ENCODE measurements at places on chromosomes 7 and 10.

DNA sequence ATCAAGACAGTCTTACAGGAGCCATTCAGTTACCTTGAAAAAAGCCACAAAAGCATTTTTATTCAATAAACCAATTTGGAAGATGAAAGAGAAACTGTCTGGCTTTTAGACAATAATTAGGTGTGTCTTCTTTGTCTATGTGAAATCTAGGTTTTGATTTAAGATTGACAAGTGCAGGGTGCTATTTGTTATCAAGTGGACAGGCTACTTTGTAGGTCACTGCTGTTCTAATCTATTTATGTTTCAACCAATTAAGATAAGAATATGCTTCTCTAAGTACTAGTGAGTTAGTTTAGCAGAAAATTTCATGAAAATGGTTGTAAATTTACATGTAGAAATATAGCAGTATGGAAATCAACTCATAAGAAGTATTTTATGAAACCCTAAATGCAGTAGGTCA, 177.5 kb downstream of the CACNA2D1 start:
- no peak for DNase-seq

DNA sequence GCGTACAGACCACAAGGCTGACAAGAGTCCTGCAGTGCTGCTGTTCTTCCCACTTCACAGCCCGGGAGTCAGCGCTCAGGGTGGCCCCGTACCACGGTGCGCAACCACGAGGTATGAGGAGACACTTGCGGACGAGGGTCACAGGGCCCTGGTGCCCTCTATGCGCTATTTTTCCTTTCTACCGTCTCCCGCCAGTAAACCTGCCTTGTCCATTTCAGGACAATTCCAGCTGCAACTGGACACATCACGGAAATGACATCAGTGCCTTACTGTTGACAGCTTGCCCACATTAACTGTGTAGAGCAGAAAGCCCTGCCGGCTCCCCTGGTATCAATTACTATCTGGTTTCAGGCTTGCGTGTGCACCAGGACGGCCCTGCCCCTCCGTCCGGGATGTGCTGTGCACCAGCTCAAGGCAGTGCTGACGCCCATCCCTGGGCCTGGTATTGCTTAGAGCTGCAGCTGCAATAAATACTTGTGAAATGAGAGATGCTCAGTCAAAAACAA, 65.1 kb downstream of the ZRANB1 start:
- no peak for DNase-seq

- no peak for DNase-seq
Observed at GRCh38 chr10:29408847-29409240, 120.0 kb downstream of the LYZL1 start.

GRCh38 chr10:62815381-62816075, 638 bp downstream of the EGR2 start:
- DNase-seq = no peak

DNA sequence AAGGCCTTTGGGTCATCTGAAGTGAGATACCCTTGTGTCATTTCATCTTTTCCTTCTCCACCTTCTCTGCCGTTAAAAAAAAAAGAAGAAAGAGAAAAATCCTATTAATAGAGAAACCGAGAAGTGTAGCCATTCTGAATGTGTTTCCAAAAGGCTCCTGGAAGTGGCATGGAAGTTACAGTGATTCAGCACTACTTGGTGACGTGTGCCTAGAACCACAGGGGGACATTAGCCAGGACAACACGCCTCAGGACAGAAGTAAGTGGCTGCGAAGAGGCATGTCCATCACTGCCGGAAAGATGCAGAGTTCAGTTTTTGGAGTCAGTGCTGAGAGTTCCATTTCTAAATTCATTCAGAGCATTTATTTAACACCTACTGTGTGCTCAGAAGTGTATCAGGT, 6.3 kb downstream of the HTRA1 start:
- DNase-seq = no peak

GRCh38 chr10:111199587-111199986, 122.8 kb downstream of the ADRA2A start:
- no peak for DNase-seq

GRCh38 chr7:124924906-124925305, 4.7 kb downstream of the POT1 start:
- no peak for DNase-seq

DNA sequence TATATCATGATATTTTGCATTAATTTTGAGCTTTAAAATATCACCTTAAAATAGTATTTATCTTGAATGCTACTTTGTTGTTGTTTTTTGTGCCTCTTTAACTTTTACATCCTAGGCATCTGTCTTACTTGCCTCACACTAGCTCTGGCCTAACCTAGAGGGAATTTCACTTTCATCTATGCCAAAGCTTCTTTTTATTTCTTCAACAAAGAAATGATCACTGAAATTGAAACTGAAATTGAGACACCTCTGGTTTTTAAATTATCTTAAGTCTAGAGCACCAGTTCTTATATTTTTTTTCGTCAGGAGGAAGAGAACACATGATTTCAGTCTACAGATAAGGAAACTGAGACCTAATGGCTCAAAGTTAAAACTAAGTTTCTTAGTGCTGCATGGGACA, 3.5 kb upstream of the SCIN start:
- DNase-seq = no peak

DNA sequence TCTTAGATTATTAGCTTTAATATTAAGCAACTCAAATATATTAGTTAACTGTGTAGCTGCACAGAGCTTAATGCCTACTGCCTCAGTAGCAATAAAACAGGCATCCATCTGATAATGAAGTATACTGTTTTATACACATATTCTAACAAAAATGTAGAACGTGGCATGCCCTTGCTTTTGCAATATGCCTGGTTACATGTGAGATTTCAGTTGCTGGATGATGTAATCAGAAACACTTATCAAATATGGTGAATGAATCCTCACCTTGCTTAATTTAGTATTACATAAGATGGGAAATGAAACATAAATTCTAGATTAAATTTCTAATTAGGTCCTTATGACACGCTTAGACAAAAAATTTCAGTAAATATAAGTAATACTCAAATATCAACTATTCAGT, 8.0 kb downstream of the DNAJC1 start:
- no peak for DNase-seq

DNA sequence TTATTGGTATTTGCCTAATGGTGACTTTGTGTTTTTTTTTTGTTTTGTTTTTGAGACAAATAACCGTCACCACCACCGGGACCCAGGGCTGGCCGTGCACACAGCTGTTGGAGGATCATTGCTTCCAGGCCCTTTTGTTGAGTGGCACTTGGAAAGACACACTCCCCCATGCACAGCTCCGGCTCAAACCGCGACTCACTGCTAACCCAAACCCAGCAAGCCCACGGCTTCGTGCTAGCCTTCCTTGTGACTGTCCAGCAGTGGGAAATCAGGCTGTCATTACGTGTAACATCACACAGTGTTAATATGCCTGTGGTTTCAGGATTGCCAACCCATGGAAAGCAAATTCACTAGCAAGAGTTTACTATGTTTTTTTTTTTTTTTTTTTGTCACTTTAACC, 17.4 kb downstream of the BNIP3 start:
- no peak for DNase-seq

- DNase-seq = no peak
Observed at GRCh38 chr7:390761-391410, 100.9 kb downstream of the FOXL3 start.

DNA sequence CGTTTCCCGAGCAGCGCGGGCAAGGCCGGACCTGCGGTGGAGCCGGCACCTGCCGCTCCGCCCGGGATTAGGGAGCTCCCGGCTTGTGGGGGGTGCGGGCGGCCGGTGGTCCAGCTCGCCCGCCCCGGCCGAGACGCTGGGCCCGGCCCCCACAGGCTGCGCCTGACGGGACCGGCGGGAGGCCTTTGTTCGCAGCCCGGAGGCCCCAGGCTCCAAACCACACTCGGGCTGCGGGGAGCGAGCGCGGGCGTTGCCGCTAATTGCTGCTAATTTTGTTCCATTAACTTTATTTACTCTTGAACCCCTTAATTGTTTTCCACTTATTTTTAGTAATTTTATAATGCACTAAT, 9.6 kb downstream of the UNCX start:
- DNase-seq = no peak

GRCh38 chr10:61399406-61399805, 53.8 kb downstream of the TMEM26 start:
- DNase-seq = no peak

- DNase-seq = no peak
Observed at GRCh38 chr10:120543291-120543690, 86.3 kb downstream of the PLPP4 start.

- DNase-seq = no peak
Observed at GRCh38 chr10:77077316-77077945, 560.2 kb downstream of the KCNMA1 start.

DNA sequence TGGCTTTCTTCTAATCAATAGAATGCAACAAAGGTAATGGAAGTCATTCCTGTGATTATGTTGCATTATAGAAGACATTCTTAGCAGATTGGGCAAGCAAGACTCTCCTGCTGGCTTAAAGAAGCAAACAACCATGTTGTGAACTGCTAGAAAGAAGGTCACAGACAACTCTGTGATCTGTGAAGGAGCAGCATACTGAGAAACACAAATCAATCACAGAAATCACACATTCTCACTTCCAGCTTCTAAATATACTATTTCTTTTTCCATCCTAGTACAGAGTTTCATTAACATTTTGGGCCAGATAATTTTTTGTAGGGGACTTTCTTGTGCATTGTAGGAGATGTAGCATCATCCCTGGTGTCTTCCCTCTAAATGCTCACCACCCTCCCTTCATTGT, 28.0 kb upstream of the PALS2 start:
- no peak for DNase-seq

DNA sequence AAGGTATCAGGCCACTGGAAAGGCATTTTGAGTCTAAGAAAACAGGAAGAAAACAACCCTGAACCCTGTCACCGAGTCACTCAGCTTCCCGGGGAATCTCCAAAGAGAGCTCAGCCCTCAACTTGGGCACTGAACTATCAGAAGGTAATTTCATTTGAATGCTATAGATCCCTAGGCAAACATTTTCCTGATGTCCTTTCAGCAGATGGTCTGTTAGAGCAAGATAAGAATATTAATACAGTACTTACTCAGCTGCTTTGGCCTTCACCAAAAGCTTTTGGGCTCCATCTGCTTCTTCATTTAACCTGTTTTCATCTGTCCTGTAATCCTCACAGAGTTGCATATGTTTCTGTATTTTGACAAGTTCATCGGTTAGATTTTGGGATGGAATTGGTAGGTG, 34.2 kb upstream of the LAMB1 start:
- DNase-seq = no peak

DNA sequence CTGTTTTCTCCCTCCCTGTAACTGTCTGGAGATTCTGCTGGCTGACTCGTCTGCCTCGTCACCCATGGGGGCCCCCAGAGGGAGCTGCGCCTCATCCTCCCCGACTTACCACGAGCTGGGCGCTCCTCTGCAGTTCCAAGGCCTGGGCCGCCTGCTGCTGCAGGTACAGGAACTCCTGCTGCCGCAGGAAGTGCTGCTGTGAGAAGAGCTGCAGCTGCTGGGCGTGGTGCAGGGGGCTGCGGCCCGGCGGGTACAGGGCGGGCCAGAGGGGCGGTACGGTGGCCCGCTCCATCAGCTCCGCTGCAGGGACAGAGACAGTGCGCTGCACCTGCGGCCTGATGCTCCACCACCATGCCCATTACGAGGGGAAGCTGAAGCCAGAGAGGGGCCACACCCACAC, 47.7 kb downstream of the TNRC18 start:
- DNase-seq = no peak

DNA sequence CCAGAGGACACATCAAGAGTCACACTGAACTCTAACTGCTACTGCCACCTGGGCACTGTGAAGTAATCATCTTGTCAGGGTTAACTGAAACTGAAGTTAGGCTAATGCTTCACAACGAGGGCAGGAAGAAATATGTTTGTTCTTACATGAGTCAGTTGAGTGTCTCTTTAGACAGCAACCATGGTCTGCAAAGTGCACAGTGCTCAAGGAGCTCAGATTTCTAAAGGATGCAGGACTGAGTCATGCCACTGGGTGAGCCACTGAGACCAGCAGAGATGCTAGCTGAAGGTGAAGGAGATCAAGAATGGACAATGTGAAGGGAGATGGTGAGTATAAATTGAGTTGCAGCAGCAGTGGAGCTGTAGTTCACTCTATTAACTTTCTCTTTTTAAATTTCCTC, 76.0 kb upstream of the CTTNBP2 start:
- DNase-seq = no peak

GRCh38 chr7:27933671-27934565, 194.0 kb downstream of the TAX1BP1 start:
- DNase-seq = no peak

DNA sequence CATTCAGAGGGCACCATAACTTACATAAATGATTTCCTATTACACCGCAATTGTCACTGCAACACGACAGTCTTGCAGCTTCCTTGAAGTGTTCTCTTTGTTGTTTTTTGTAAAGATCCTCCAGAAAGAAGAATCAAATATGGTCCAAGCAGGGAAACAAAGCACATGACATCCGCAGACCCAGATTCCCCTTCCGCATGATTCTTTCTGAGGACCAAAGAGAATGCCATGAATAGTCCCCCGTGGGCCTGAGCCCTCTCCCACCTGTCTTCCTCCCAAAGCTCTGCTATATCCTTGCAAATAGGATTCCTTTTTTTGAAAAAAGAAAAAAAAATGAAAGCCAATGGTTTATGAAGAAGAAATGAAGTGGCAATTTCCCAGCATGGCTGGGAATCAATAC, 10.8 kb downstream of the PLXNA4 start:
- DNase-seq = no peak

DNA sequence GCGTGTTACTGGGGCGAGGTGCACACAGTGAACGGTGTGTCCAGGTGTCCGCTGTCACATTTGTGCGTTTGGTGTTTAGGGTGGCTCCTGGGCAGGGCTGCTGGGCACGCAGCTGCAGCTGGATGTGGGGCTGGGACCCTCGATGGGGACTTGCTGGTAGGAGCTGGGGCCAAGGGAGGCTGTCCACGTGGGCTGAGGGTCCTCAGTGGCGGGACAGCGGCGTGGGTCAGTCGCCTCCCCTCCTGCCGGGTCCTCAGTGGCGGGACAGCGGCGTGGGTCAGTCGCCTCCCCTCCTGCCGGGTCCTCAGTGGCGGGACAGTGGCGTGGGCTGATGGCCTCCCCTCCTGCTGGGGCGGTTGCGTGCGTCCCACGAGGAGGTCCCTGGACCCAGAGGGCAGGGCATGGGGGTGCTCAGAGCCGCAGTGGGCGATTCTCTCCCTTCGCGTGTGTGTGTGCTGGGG, 68.5 kb downstream of the INPP5A start:
- no peak for DNase-seq

- DNase-seq = no peak
Observed at GRCh38 chr10:103327906-103328305, 23.0 kb downstream of the PCGF6 start.

DNA sequence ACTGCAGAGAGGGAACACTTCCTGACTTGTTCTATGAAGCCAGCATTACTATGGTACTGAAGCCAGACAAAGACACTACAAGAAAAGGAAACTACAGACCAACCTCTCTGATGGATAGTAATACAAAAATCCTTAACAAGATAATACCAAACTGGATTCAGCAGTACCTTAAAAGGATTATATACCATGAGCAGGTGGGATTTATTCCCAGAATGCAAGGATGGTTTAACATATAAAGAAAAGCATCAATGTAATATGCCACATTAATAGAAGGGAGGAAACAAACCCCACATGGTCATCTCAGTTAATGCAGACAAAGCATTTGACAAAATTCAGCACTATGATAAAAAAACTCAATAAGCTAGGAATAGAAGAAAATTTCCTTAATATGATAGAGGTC, 47.2 kb downstream of the EBLN1 start:
- no peak for DNase-seq
